ENCODE measurements at places on chromosomes 7 and 10.

DNA sequence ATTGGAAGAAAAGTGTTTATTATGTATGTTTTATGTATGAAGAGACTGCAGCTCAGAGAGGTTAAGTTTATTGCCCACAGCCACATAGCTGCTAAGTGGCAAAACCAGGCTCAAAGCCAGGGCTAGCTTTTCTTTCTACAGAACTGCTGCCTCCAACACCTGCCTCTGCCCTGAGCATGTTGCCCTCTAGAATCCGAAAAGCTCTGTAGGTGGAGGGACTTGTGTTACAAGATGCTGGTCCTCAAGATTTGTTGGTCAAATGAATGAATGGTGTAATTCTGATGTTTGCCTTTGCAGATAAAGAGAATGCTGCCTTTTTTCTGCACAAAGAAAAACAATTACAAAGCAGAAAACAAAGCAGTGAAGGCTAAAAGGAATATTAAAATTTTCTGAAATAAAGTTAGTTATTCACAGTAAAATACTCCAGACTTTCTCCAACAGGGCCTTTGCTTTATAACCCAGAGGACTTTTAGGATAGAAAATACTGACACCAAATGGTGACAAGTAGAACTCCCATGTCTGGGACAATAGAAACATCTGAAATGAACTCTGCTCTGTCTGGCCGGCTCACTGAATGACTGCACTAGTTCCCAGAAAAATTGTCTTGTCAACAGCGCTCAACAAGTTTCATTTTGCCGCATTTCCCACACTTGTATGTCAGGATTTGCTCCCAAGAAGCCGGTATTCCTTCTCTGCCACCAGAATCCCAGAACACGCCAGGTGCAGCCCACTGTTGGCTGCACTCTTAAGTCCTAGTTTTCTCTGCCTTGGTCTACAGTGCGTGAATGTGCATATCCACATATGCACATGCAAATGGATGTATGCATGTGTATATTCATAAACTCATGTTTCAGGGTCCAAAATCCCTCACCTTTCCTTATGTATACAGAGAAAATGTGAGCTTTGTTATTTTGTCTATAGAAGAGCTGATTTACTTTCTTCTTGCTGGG is 11.0 kb upstream of the DNTT start:
- DNase-seq: peak; percentile 3

DNA sequence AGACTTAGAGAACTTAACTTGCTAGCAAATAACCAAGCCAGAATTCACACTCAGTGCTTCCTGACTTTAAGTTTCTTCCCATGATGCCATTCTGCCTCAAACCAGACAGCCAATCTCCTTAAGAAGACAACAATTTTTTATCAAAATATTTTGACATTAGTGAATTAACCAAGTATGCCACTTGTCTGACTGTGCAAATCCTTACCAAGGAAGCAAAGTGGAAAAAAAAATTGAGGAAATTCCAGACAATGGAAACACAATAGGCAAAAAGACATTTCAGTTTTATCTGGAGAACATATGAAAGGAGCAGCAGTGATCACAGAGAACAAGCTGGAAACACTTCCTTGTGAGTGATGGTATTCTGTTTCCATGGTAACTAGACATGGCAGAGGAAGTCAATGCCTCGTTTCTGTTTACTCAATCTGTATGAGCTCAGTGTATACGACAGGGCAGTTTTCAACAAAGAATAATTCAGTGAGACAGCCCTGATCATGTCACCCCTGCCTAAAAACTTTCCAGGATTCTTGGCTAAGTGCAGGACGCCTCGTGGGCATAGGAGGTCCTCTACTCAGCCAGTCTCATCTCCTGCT is 114.2 kb downstream of the DYNC1I1 start:
- DNase-seq: no peak

DNA sequence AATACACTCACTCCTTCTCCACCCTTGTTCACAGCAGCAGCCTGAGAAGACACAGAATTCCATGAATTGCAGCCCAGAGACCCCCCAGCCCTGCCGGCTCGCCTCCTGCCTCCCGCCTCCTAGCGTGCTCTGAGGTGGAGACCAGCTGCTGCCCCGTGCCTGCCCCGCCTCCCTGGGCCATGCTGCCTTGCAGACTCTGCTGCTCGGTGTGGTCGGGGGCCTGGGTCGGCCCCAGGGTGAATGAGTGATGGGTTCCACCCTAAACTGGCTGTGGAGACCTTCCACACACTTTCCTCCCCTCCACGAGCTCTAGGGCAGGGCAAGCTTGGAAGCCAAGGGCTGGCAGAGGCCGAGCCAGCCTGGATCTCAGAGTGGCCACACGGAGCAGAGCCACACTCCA is 479.3 kb downstream of the DNAJB6 start:
- no peak for DNase-seq

DNA sequence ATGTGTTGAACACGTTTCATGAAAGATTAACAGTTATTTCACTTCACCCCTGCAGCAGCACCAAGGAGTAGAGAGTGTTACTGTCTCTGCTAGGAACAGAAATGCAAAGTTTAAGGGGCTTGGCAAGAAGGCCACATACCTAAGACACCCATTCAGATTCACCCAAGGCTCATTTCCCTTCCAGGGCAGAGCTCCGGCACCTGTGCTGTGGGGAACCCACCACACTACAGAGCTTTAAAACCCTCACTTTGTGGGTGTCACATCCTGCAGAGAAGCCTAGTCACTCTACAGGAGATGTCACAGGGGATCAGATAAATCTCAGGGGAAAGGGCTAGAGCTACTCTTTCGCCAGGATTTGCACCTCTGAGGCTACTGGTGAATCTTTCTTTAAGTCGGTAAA is 176.1 kb upstream of the KLF6 start:
- peak; percentile 57 for DNase-seq

GRCh38 chr10:43970717-43971116 is 322.0 kb upstream of the ZNF32 start:
- DNase-seq: no peak

- DNase-seq: peak; percentile 58
Observed at GRCh38 chr7:92835851-92836488, 403 bp downstream of the CDK6 start.

DNA sequence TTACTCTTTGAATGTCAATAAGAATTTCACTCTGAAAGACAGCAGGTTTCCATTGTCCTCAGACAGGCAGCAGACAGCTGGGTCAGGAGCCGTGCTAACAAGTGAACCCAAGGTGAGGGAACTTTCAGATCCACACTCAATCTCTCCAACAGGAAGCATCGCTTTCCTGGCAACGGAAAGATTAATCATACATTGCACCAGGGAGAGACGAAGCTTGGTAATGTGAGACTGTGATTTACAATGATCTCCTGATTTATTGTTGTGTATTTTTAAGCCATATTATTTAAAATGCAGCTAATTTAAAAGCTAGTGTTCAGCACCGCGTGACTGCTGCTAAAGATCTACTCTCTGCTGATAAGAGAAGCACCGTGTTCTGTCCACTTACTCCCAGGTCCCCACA is 17.5 kb upstream of the NOM1 start:
- DNase-seq: no peak

- DNase-seq: no peak
Observed at GRCh38 chr10:95391581-95392216, 100.9 kb upstream of the PDLIM1 start.

DNA sequence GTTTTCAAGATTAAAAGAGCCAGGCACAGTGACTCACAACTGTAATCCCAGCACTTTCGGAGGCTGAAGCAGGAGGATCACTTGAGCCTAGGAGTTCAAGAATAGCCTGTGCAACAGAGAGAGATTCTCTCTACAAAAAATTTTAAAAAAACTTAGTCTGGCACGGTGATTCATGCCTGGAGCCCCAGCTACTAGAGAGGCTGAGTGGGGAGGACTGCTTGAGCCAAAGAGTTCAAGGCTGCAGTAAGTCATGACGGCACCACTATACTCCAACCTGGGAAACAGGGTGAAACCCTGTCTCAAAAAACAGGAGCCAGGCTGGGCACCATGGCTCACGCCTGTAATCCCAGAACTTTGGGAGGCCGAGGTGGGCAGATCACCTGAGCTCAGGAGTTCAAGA is 86.6 kb upstream of the KCTD7 start:
- no peak for DNase-seq

- DNase-seq: no peak
Observed at GRCh38 chr7:45983720-45984255, 62.7 kb upstream of the IGFBP3 start.

DNA sequence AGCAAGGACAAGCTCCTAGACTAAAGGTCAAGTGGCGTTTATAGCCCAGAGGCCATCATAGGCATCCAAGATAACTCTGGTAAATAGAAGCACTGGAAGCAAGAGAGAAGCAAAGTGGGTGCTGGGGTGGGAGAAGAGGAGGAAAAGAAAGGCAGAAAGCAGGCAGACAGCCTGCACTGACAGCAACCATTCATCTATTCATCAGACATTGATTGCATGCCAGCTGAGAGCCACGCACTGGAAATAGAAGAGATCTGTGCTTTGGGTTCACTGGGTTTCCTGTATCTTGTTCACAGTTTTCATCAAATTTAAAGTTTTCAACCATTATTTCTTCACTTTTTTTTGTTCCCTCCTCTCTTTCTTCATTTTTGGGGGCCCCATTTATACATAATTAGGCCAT is 4.7 kb upstream of the SLIT1 start:
- no peak for DNase-seq

GRCh38 chr7:15446722-15447121 is 115.1 kb downstream of the AGMO start:
- no peak for DNase-seq

DNA sequence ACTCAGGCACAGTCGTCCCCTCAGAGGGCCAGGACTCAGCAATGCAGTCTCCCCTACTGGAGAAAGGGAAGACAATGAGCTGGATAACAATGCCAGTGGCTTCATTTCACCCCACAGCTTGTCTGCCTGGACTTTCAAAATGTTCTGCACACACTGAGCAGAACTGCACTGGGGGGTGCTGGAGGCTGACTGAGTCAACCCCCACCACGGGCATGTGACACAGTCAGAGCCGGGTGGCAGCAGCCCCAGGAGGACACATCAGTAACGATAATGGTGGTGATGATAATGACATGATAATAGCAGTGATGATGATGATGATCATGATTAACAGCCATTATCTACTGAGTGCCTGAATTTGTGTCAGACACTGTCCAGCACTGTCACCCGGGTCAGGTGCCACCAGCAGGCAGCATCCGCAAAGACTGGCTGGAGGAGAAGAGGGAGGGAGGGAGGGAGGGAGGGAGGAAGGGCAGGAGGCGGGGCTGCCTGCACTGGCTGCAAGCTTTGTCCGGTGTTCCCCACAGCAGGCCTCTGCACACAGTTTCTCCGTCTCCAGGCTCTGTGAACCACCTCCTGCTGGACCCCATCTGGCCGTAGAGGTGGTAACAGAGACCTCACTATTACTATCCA is 67.4 kb downstream of the PLXNA4 start:
- DNase-seq: no peak

GRCh38 chr10:34651416-34652195 is 163.5 kb downstream of the PARD3 start:
- no peak for DNase-seq
